Bronchial smooth muscle cell (primary cell): ENCODE measurements at places on chromosomes 1 and 21. TPM values are rescaled to one million over a fixed set of nuclear protein-coding genes. Genes with fewer than 3 reads are reported as not detected.

The S100A14 gene
- 0.47 and 2.1 TPM in 2 replicates for total RNA-seq

The TIE1 gene
- total RNA-seq: 0.34 and 0.79 TPM in 2 replicates

The SMIM1 gene
- total RNA-seq: 3.5 and 4.1 TPM in 2 replicates

The PLEKHG5 gene
- total RNA-seq: 11.2 and 15.4 TPM in 2 replicates

The NBPF10 gene
- 2.8 and 4.9 TPM in 2 replicates for total RNA-seq

The POMGNT1 gene
- total RNA-seq: 25.2 and 27.4 TPM in 2 replicates

The ARHGEF16 gene
- total RNA-seq: 0.09 TPM in 1 of 2 replicates, not detected in the other

The PPM1J gene
- 0.26 and 0.63 TPM in 2 replicates for total RNA-seq

The GPR89B gene
- 16.0 and 22.9 TPM in 2 replicates for total RNA-seq

The SPRR4 gene
- not detected in 2 replicates for total RNA-seq

The NKAIN1 gene
- not detected in 2 replicates for total RNA-seq

The SYDE2 gene
- total RNA-seq: 2.7 and 7.3 TPM in 2 replicates

The CD34 gene
- total RNA-seq: 0.16 and 0.34 TPM in 2 replicates
